ENCODE measurements at places on chromosomes 3 and 15.

GRCh38 chr3:124063197-124063909 lies 71.4 kb upstream of the ROPN1 start:
- DNase-seq: peak; percentile 65

DNA sequence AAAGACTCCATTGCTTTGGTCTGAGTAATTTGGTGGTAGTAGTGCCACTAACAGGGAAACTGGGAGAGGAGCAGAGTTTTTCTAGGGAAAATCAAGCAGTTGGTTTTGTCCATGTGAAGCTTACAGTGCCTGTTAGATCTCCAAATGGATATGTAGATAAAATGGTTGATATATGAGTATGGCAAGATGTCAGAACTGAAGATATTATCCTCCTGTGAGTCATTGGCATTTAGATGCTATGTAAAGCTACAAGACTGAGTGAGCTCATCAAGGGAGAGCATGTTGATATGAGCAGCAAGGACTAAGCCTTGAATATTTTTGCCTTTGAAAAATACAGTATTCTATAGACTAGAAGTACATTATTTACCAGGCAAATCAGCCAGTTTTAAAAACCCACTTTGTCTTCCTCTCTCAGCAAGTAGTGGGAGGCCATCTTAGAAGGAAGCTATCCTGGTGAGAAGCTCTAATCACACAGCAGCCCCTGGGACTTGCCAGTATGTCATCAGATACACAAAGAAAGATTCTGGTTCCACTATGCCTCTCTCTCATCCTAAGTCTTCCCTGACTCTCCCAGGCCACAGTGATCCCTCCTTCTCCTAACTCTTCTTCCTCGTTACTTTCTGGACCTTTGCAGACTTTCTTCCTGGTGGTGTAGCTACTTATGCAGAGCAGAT lies 77.4 kb upstream of the ANKRD28 start:
- DNase-seq: peak; percentile 27

DNA sequence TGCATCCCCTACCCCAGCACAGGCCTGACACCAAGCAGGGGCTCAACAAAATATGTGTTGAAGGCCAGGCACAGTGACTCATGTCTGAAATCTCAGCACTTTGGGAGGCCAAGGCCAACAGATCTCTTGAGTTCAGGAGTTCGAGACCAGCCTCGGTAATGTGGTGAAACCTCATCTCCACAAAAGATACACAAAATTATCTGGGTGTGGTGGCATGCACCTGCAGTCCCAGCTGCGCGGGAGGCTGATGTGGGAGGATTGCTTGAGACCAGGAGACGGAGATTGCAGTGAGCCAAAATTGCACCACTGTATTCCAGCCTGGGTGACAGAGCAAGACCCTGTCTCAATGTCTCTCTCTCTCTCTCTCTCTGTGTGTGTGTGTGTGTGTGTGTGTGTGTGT lies 30.7 kb upstream of the CYP11A1 start:
- DNase-seq: no peak

DNA sequence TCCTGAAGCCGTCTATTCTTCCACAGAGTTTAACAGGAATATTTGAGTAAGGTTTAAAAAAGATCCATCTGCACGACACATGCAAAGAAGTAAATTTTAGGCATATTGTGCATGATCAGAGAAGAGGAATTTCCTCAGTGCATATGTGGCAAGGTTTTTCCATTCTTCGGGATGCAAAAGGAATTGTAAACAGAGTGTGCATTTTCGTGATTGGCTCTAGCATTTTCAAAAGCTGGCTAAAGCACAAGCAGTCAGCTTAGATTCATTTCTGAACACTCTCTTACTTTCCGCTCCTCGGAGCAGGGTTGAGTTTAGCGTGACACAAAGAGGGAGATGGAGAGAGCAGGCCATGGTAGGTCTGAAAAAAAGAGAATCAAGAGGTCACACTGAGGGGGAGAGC lies 128.2 kb downstream of the ADAMTS9 start:
- DNase-seq: no peak

GRCh38 chr3:71149959-71150954 lies 433.3 kb downstream of the FOXP1 start:
- no peak for DNase-seq

- DNase-seq: peak; percentile 74
Observed at GRCh38 chr3:168248383-168249204, 152.9 kb upstream of the GOLIM4 start.

DNA sequence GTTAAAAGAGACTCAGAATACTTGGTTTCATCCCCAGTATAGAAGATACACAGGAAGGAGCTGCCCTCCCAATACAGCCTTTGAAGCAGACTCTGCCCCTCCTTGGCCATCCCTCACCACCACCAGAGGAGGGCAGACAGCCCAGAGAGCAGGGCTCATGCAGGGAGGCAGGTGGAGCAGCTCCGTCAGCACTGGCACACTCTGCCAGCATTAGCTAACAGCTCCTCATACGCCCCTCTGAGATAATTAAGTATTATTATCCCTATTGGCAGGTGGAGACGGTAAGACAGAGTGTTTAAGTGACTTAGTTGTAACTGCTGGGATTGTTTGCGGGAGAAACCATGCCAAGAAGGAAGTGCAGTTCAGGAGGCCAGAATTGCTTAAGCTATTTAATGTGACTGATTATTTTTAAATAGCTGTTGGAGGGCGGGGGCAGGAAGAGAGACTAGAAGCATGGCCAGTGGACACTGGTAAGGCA lies 434.0 kb downstream of the EPHB1 start:
- DNase-seq: no peak

GRCh38 chr3:186653080-186653707 lies 12.6 kb upstream of the HRG start:
- DNase-seq: no peak

DNA sequence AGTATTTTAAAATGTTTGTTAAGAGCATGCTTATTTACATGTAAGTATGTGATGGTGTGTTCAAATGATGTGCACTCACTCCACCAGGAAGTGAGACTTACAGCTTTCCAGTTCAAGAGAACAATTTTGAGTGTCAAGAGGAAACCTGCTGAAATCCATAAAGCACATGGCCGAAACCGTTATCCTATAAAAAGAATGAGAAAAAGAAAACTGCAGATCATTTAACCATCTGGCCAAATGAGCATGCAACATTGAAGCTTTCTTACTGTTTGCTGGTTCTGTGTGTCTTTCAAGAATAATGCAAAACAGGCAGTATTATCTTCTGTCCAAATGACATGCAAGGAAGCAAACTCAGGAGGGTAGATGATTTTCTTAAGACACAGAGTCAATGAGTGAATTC lies 26.3 kb downstream of the GABRR3 start:
- no peak for DNase-seq

GRCh38 chr15:52714968-52715367 lies 35.8 kb upstream of the ATOSA start:
- no peak for DNase-seq

GRCh38 chr3:153097213-153097612 lies 64.8 kb upstream of the RAP2B start:
- no peak for DNase-seq

DNA sequence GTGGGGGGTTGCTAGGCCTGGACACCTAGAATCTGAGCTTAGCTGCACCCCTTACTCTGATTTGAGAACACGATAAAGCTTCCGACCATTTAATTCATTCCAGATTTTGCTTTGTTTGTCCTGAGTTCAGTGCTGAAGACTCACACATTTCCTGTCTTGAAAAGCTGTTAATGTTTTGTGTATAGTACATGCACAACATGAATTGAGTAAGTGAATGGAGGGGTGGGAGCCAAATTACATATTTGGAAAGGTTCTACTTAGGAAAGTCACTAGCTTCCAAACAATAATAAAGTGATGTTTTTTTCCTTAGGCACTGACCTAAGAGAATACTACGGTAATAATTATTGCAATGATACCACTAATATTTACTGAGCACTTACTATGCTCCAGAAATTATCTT lies 955.2 kb upstream of the NR2F2 start:
- DNase-seq: no peak

DNA sequence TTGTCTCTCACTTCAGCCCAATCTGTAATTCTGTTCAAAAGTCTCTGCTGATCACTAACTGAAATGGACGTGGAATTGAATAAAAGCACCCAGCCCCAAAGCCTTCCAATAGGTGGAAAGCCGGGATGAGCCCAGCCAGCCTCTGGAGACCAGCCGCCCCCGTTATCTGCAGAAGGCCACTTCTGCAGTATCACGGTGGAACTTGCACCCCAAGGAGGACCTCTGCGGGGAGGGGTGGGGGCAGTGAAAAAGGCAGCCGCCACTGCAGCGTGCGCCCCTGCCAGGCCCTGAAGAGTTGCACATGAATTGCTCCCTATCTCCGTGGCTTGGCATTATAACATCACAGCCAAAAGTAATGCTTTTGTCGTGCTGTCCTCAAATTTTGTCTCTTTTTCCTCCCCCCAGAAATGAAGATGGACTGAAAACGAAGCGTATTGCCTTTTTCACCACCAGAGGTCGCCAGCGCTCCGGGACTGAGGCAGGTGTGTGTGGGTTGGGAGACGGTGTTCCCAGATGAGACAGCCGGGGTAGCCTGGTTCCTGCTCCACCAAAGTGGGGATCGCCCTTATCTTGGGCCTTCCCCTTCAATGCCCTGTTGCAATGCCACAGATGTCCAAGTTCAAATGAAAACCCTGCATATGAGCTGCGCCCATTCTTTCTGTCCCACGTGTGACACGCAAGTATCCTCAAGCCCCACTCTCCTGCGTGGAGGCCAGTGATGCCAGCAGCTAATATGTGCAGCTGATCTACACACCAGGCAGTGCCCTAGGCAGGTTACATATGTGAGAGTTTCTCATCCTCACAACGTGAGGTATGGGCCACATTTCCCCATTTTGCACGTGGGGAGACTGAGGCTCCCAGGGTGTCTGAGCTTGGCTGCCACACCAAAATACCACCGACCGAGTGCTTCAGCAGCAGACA lies 96.0 kb downstream of the LRRK1 start:
- peak; percentile 82 for DNase-seq

DNA sequence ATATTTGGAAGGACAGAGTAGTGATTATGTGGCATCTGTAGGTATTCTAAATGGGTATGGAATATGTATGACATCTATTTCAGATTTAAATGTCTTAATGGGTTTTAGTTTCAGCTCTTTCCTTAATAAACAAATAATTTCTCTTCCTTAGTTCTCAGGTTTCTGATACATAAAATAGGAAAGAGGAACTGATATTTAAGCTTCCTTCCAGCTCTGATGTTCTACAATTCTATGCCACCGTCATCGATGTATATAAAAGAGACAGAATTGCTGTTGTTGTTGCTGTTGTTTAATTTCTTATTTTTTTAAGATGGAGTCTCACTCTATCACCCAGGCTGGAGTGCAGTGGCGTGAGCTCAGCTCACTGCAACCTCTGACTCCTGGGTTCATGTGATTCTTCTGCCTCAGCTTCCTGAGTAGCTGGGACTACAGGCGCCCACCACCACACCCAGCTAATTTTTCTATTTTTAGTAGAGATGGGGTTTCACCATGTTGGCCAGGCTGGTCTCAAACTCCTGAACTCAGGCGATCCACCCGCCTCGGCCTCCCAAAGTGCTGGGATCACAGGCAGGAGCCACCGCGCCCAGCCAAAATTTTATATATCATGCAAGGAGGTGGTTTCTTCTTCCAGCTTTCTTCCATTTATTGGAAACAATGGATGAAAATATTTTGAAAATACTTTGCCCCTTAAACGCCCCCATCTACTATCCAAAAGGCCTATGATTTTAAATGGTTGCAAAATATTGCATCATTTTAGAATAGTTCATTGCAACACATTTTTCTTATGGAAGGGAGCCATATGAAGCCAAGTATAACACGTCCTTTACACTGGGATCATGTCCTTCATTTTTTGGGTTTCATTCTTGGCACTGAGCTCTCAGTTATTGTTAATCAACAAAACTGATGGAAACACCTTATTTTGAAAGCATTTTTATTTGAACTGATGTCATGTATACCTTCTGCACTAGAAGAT lies 13.9 kb upstream of the C15orf61 start:
- no peak for DNase-seq

DNA sequence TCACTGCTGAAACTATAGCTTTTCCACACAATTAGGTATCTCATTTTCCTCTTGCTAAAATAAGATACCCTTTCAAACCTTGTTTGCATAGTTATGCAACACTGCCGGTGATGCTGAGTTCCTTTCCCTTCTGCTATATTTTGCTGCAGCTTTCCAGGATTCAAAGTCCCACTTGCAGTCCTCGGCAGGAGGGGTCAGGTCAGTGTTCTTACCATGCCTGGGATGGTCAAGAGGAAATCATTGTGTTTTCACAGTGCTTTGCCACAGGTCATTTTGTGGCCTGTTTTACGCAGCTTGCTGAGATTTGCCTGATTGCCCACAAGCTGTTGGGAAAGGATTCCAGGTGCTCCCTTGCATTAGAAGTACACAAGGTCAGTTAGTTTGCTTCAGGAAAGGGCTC lies 156.9 kb downstream of the B3GALNT1 start:
- no peak for DNase-seq

DNA sequence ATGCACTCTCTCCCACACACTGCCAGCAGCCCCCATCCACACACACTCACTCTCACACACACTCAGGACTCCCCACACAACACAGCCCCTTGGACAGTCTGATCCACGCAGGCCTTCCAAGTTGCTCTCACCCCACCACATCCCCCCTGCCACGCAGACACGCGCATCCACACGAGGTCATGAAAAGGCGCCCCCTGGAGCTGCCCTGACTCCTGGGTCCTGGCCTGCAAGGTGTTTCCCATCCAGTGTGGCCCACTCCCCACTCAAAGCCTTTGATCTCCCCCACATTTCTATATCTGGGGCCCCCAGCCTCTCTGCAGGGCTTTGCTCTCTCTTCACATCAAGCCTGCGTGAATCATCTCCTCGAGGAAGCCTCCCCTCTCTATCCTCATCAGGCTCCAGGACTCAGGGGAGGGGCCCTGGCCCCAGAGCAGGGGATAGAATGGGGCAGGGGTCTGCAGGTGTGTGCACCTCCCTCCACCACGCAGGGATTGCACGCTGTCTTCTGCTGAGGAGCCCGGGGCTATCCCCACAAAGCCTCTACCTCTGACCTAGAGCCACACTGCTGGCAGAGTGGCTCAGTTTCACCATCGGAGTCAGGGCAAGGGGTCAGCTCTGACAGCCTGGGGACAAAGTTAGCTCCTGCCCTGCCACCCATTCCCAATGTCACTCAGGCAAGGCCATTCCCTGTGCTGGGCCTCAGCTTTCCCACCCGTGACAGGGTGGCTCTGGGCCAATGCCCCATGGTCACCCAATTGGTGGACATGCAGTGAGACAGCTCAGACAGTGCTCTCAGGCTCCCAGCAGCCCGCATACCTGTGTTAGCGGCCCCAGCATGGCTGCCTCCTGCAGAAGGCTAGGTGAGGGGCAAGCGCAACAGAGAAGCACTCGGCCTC lies 6.4 kb downstream of the MYL3 start:
- DNase-seq: no peak

Data from astrocyte of the hippocampus (primary cell).